ENCODE measurements at places on chromosomes 12 and 14. TPM values are rescaled to one million over a fixed set of nuclear protein-coding genes. Genes with fewer than 3 reads are reported as not detected.

DNA sequence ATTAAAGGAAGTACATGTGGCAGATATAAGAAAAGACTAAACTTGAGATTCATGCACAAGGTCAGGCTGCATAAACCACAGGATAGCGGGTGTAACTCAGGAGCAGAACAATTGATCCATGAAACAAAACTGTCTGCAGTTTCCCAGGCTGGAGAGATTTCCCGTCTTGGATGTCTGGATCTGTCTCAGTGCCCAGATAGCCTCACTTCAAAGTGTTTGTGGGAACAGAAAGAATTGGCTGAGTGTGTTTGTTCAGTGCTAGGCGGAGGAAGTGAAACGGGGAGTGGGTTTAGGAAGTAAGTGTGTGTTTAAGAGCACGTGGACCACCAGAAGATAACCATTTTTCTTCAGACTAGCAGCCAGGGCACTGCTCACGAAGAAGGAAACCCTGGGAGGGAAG is 1.4 kb upstream of the RNASE10 start:
- no peak for DNase-seq

- DNase-seq: no peak
Measured at GRCh38 chr14:50343434-50343833, 31.3 kb downstream of the DMAC2L start.

DNA sequence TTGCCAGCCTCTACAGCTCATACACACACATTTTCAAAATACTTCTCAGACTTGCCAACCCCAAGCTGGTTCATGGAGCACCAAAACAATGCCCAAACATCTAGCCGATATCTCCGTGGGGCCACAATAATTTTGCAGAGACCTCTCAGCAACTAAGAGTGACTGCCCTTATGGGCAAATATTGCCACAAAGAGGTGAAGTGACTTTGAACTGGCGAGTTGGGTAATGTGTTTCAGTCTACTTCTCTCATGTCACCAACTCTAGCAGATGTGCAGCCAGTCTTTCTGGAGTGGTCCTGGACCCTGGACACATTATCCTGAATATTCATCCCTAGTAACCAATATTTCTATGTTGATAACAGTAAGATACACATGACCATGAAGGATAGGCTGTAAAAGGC is 290.3 kb downstream of the EMP1 start:
- DNase-seq: no peak

NR1H4 gene
- not detected for total RNA-seq

RESF1 gene
- total RNA-seq: 51.1 TPM

LPAR5 gene
- total RNA-seq: 3.3 TPM

GRCh38 chr12:93938931-93939330 is 209.4 kb upstream of the PLXNC1 start:
- DNase-seq: no peak

DNA sequence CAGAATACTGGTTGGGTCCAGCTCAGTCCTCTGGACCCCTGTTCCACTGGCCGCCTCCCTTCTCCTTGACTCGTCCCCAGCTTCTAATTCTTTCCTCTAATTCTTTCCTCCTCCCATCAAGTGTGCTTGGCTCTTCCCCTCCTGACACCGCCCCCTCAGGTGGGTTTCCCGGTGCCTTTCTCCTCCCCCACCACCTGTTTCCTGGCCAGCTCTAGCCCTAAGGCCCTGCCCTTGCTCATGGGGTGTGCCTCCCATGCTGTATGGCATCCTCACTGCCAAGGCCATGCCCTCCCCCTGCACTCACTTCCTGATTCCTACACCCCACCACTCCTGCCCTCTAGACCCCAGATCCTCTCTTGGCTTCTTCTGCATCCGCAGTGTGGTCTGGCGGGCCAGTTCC is 12.1 kb upstream of the EML1 start:
- DNase-seq: no peak

GRCh38 chr14:21104448-21105060 is 3.7 kb downstream of the TMEM253 start:
- peak; percentile 90 for DNase-seq

- DNase-seq: no peak
Measured at GRCh38 chr12:87924149-87924548, 105.1 kb downstream of the C12orf50 start.

- DNase-seq: no peak
Measured at GRCh38 chr12:8894986-8895385, 19.3 kb upstream of the PHC1 start.

DNA sequence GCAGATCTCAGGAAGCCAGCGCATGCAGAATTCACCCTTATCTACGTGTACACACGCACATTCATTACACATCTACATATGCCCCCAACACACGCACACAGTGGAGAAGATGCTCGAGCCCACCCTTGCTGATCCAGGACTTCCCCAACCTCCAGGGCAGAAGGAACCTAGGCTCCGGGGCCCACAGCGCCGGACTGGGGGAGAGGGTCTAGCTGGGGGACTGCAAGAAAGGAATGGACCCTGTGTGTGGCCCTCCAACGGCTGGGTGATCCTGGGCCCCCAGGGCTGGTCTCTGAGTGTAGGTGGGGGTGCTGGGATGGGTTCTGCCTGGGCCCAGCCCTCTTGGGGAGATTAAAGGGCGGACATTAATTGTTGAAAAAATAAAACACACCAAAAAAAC is 128.1 kb upstream of the C14orf180 start:
- DNase-seq: no peak

- DNase-seq: no peak
Measured at GRCh38 chr12:113955109-113955970, 10.8 kb downstream of the RBM19 start.

VRTN gene
- not detected for total RNA-seq

- DNase-seq: no peak
Measured at GRCh38 chr12:22624548-22624869, 462 bp upstream of the ETNK1 start.

DNA sequence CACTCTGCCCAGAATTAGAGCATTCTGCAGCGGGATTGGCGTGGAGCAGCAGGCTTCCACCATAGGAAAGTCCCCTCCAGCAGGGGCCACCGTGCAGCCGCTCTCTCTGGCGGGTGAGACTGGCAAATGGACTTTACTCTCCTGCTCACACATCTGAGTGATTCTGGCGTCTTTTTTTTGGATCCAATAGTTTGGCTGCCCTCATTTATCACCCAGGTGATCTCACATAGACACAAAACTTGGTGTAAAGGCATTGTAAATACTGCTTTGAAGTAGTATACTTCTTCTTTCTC is 130.3 kb downstream of the TGFB3 start:
- DNase-seq: no peak

GRCh38 chr14:102907303-102907844 is 15.1 kb upstream of the AMN start:
- DNase-seq: no peak

LRTM2 gene
- 0.16 TPM for total RNA-seq

DNA sequence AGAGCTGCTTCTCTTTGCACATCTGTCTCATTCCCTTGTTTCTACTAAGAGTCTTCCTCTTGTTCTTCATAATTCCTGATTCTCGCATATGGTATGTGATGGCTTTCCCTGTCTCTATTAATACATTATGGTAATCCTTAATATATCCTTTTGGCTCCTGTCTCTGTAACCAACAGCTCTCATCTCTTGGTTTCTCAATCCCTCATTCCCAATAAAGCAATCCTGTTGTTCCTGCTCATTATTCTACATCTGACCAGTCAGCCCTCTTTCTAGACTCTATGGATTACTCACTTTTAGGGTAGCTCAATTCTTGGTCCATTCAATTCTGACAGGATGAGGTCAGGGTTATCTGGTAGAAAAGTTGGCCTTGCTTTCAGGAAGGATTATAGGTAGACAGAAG is 349.9 kb downstream of the LRIG3 start:
- DNase-seq: no peak

DNA sequence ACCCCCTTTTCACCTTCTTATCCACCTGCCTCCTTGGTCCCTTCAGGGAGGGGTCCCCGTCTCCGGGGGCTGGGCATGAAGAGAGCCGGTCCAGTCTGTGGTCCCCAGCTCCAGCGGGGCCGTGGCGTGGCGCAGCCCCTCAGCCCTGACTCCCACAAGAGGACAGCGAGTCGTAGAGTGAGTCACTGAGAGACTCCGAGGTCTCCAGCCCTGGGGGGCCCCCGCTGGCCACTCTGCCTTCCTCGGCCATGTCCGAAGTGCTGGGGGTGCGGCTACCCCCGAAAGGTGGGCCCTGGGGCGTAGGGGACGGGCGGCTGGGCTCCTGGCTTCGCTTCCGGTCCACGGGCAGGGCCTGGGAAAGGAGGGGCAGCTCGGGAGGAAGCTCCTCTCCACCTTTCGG is 36.5 kb downstream of the NCKAP5L start:
- DNase-seq: no peak

GRCh38 chr12:130073721-130074120 is 88.5 kb upstream of the FZD10 start:
- no peak for DNase-seq

DNA sequence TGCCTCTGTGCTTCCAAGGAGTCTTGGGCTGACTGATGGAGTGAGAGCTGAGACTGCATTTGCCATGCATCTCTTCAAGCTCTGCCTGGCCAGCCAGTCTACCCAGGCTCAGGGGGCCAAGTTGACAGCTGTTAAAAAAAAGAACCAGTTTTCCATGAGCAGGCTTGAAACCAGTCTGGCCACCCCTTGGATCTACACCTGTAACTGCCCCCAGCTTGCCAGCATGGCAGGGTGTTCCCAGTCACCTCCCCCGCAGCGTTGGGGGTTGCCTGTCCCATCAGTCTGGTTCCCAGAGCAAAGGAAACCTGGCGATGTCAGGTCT is 202.7 kb downstream of the ZFP36L1 start:
- DNase-seq: no peak

GRCh38 chr12:68915055-68915454 is 17.9 kb downstream of the CPM start:
- no peak for DNase-seq
